ENCODE measurements at places on chromosomes 13 and 19. TPM values are rescaled to one million over a fixed set of nuclear protein-coding genes. Genes with fewer than 3 reads are reported as not detected.

The CYP2F1 gene
- total RNA-seq, result not detected

DNA sequence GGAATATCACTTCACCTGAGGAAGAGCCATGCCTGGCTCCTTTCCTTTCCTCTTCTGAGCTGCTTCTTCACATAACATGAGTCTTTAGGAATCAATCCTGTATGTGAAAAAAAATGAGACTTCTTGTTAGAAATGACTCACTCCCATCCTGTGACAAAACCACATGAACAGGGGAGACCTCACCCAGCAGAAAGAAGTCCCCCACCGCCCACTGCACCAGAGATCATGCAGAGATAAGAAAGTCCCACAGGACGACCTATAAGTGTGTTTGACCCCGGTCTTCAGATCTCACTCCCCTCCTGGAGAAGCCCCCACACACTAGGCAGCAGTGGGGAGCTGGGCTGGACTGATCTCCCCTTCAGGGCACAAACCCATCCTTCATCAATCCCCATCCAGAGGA is 7.8 kb downstream of the ZNF600 start:
- DNase-seq, result no peak
- no peak overlapping the region for H3K4me3 ChIP-seq
- H3K27me3 ChIP-seq, result no peaks in the 10 kb centered on the region
- H3K36me3 ChIP-seq, result 0 out of 2 replicates have a peak, but pooled peaks cover 4% of the 10 kb centered on the region
- H3K4me1 ChIP-seq, result no peaks in the 10 kb centered on the region

The TMEM38A gene
- 9.0 TPM for total RNA-seq

DNA sequence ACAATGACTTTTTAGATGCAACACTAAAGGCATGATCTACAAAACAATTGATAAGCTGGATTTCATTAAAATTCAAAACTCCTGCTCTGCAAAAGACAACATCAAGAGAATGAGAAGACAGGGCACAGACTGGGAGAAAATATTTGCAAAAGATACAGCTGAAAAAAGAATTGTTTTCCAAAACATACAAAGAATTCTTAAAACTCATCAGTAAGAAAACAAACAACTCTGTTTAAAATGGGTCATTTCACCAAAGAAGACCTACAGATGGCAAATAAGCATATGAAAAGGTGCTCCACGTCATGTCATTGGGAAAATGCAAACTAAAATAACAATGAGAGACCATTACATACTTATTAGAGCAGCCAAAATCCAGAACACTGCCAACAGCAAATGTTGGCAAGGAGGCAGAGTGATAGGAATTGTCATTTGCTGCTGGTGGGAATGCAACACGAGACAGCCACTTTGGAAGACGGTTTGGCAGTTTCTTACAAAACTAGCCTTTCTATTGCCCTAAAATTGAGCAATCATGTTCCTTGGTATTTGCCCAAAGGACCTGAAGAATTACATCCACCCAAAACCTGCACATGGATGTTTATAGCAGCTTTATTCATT is 39.2 kb downstream of the FLT1 start:
- H3K27me3 ChIP-seq, result 0 out of 2 replicates have a peak, but pooled peaks cover 3% of the 10 kb centered on the region
- no peak for DNase-seq
- no peaks in the 10 kb centered on the region for H3K36me3 ChIP-seq
- no peaks in the 10 kb centered on the region for H3K4me1 ChIP-seq

GRCh38 chr13:106449096-106449495 is 86.4 kb downstream of the EFNB2 start:
- no peaks in the 10 kb centered on the region for H3K27me3 ChIP-seq
- H3K4me1 ChIP-seq, result no peaks in the 10 kb centered on the region
- H3K36me3 ChIP-seq, result no peaks in the 10 kb centered on the region
- H3K27ac ChIP-seq, result no peak overlapping the region
- H3K4me3 ChIP-seq, result no peak overlapping the region
